ENCODE measurements at places on chromosomes 2 and 18. TPM values are rescaled to one million over a fixed set of nuclear protein-coding genes. Genes with fewer than 3 reads are reported as not detected.

The CRACDL gene
- polyA plus RNA-seq, result not detected

The IL36A gene
- polyA plus RNA-seq, result not detected

The SERPINE2 gene
- 18.7 TPM for polyA plus RNA-seq

The C1QL2 gene
- polyA plus RNA-seq, result not detected

The LHCGR gene
- not detected for polyA plus RNA-seq

The KCNG3 gene
- polyA plus RNA-seq, result not detected

The ACMSD gene
- not detected for polyA plus RNA-seq

DNA sequence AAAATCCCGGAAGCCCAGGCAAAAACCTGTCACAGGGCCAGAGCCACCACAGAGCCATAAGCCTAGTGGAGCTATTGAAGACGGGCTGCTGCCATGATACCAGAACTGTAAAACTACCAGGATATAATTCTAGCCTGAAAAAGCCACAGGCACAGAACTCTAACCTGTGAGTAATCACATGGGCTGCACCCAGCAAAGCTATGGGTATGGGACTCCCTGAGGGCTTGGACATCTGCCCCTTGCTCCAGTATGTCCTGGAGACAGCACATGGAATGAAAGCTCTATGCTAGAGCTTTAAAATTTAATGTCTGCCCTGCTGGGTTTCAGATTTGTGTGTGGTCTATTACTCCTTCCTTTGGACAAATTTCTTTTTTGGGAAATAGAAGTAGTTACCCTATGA lies 2183.6 kb upstream of the CELF4 start:
- no peak for DNase-seq

GRCh38 chr18:57202881-57203280 lies 56.0 kb downstream of the BOD1L2 start:
- DNase-seq, result no peak

- no peak for DNase-seq
Observed at GRCh38 chr2:189952536-189953109, 109.9 kb downstream of the MSTN start.

DNA sequence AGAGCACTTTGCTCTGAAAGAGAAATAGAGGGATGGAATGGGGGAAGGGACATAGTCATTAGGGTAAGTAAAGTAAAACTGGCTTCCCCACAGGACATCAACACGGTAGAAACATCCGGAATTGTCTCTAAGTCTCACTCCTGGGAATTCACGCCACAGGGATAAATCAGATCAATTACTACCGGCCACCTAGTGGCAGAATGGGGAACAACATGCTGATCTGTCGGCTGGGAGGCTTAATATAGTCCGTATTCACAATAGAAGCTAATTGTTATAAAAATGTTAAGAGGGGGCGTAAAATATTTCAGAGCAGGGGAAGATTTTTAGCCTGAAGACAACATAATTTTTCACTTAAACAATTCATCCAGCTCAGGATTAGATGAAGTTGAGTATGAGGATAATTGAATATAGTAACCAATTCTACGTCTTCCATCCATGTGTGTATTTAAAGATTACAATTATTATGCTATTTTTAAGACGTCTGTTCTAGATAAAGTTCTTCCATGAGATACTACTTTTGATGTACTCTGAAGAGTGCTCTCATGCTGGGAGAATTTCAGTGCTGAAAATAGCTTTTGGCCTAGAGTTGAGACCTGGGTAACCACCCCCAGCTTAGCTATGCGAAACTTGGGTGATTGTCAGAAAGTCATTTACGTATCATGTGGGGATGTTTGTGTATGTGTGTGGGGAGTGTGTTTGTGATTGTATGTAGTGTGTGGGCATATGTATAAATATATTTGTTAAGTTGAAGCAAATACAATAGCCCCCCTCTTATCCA lies 65.7 kb downstream of the LRRTM1 start:
- DNase-seq, result no peak

DNA sequence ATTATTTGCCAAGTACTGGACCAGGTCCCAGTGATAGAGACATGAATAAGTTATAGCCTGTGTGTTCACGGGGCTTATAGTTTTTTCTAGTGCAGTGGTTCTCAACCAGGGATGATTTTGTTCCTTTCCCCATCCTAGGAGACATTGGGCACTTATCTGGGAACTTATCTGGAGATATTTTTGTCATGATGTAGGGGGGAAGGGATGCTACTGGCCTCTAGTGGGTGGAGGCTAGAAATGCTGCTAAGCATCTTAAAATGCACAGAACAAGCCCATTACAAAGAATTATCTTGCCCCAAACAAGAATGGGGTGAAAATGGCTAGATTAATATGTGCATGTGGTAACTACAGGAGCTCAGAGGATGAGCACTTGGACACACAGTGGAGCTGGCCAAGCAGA lies 75.2 kb downstream of the KLHL29 start:
- DNase-seq, result no peak

DNA sequence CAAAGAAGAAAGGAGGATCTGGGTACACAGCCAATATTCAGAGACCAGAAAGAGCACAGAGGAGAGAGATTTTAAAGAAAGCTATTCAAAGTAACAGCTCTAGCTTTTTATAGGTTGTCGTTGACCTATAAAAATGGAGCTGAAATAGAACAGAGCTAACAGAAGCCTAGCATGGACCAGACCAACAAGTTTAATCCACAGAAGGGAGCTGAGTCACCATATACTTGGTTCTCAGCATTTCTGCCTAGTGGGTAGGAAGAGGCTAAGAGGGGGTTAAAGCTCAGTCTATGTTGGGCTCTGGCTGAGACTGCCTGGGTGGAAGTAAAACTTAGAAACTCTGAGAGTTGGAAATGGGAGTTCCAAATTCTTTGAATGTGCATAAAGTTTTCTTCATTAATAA lies 678.0 kb upstream of the CDH2 start:
- no peak for DNase-seq

DNA sequence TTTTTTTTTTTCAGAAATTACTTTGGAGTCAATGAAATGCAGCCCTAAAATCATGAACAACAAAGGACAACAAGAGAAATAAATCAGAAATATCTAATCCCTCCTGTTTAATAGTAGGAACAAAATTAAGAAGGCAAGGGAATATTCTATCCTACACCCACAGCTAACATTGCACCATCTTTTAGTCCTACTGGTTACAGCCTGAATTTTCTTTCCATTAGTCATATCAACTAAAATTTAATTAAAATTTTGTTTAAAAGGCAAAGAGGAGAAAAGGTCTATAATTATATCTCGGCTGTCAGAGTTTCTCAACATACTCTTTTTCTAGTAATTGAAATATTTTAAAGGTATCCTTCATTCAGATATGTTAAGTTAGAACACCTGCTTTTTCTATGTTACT lies 61.9 kb downstream of the DTNA start:
- DNase-seq, result no peak

GRCh38 chr2:11560806-11561205 lies 27.0 kb downstream of the GREB1 start:
- DNase-seq, result no peak

DNA sequence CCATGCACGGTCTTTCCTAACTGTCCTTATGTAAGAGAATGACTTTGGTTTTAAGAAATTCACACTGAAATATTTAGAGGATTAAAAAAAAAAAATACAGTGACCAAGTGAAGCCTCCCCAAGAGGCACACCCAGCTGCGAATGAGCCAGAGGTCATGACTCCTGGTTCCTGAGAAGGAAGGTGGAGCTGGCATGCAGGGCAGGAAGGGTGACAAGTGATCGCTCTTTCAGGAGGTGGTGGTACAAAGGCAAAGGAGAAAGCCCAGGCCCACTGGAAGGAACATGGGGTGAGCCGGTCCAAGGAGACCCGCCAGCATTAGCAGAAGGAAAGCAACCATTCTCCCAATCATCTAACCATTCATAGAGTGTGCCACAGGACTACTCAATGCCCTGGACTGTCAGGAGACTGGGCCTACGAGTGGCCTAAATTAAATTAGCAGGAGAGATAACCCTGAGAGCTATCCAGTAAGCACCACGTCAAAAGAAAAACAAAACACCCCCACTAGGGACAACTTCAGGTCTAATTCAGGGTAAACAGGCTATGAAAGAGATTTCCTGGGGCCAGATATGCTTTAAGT lies 7.8 kb downstream of the INO80C start:
- no peak for DNase-seq

DNA sequence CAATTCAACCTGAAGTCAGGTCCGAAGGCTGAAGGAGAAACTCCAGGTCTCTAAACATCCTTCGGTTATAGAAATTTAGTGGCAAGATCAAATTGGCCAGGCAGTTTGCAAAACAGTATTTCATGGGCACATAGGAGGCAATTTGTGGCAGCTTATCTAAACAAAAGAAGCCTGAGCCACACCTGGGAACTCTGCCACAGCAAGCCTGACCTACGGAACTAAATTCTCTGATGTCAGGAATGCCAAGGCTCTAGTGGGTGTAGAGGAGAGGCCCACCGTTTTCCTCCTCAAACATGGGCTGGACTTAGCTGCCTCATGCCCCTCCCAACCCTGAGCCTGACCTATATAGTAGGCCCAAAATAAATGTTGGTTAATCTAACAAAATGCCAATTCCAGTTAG lies 16.0 kb downstream of the SATB2 start:
- no peak for DNase-seq

- no peak for DNase-seq
Observed at GRCh38 chr18:29034113-29034856, 857.4 kb upstream of the CDH2 start.
